ENCODE measurements at places on chromosomes 2 and 18. TPM values are rescaled to one million over a fixed set of nuclear protein-coding genes. Genes with fewer than 3 reads are reported as not detected.

CABLES1 gene
- 3.4 TPM for total RNA-seq

ZBTB7C gene
- 0.05 TPM for total RNA-seq

IGFBP2 gene
- 5.3 TPM for total RNA-seq

LAMA3 gene
- total RNA-seq = 0.56 TPM

TEX44 gene
- not detected for total RNA-seq

RIT2 gene
- total RNA-seq = not detected

REV1 gene
- total RNA-seq = 15.9 TPM

NPPC gene
- not detected for total RNA-seq

L3MBTL4 gene
- total RNA-seq = 0.43 TPM

Data from HT1080 (cell line).